ENCODE measurements at places on chromosomes 3 and 15. TPM values are rescaled to one million over a fixed set of nuclear protein-coding genes. Genes with fewer than 3 reads are reported as not detected.

SOX14 gene
- not detected for total RNA-seq

DNA sequence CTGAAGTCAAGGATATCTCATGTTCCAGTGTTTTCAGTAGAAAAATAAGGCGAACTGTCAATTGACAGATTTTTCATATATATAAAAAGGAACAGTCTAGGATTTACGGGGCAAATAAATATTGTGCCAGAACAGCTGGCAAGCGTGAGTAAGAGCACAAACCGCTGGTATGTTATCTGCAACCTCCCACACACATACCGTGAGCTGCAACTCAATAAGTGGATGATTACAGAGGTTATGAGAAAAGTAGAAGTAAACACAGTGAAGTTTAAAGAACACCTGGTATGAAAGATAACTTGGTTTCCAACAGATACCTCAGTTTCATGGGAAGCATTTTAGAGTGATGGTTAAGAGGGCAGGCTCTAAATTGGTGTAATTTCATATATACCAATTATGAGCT lies 733.4 kb downstream of the TUSC7 start:
- no peak for DNase-seq

CELF6 gene
- 4.9 TPM for total RNA-seq

GRCh38 chr3:18382760-18383369 lies 42.3 kb downstream of the SATB1 start:
- DNase-seq, result no peak

EXOG gene
- total RNA-seq, result 10.0 TPM

DNA sequence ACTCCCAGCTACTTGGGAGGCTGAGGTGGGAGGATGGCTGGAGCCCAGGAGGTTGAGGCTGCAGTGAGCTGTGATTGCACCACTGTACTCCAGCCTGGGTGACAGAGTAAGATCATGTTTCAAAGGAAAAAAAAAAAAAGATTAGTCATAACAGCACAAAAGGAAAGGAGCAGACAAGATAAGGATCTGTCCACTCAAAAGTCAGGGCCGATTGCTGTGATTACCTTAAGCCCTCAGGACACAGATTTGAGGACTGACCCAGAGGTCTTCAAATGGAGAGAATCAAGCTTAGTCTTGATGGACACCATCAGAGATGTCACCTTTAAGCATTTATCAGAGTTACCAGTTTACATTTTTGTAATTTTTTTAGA lies 23.9 kb upstream of the HEG1 start:
- DNase-seq, result no peak

DNA sequence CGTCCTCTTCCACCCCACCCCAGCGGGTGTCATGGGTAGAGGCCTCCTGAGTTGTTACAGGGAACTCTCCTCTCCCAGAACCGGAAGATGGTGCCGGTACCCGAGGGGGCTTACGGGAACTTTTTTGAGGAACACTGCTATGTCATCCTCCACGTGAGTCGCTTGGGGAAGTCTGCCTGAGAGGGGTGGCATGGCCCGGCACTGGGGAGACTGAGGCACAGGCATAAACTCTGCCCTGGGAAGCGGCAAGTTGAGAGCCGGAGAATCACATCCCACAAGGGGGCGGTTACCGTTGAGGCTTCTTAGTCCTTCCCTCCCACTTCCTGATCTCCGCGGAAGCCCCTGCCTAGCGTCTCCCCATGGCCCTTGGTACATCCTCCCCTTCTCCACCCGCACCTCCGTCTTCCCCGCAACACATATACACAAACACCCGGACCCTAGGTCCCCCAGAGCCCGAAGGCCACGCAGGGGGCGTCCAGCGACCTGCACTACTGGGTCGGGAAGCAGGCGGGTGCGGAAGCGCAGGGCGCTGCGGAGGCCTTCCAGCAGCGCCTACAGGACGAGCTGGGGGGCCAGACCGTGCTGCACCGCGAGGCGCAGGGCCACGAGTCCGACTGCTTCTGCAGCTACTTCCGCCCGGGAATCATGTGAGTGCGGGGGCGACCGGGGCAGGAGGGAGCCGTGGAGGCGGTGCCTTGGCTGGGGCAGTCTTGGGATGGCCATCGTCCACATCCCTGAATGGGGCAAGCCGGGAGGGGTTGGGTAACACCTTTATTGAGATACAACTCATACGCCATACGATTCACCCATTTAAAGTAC lies 3.4 kb downstream of the VILL start:
- DNase-seq, result peak; percentile 74

LMLN gene
- total RNA-seq, result 5.5 TPM

EPHB3 gene
- total RNA-seq, result 0.79 TPM

- DNase-seq, result no peak
These were observed 125.9 kb upstream of the DLG1 start for GRCh38 chr3:197424266-197424665.

DNA sequence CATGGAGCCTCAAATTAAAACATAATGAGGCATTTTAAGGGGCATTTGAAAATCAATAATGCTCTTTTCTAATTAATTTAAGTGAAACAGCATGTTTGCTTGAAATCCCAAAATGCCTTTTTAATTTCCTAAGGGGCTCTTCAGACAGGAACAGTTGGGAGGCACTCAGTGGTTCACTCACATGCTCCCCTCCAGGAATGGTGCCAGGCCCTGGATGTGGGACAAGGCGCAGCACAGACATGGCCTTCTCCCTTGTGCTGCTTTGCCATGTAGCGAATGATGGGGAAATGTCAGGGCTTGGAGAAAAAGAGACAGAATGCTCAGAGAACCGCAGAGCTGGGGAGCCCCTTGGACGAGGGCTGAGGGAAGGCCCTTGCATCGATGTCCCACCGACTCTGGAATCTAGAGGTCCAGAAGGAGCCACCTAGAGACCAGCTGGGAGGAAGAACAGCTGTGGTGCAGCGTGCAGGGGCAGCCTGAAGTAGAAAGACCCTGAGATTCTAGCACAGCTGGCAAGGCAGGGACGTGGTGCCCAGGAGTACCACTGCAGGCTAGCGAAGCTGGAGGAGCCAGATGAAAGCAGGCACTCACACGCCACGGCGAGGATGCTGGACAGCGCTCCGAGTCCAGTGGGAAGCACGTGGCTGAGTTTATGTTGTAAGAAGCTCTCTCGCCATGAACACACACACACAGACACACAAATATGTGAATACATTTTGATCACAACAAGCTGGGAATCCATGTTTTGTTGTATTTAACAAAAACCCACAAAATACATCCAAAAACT lies 27.0 kb downstream of the NSMCE3 start:
- no peak for DNase-seq

ULK4 gene
- 15.8 TPM for total RNA-seq

MAGI1 gene
- total RNA-seq, result 38.3 TPM

- DNase-seq, result no peak
These were observed 15.2 kb downstream of the TRPM1 start for GRCh38 chr15:31086344-31086743.

TRIM69 gene
- total RNA-seq, result 31.1 TPM

DNA sequence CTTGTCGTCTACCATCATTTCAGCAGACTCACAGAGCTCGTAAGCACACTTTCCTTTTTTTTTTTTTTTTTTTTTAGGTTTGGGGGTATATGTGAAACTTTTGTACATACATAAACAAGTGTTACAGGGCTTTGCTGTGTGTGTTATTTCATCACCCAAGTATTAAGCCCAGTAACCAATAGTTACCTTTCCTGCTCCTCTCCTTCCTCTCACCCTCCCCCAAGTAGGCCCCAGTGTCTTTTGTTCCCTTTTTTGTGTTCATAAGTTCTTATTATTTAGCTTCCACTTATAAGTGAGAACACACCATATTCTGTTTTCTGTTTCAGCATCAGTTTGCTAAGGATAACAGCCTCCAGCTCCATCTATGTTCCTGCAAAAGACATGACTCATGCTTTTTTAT lies 746.8 kb downstream of the GRM7 start:
- no peak for DNase-seq

GRCh38 chr3:153158961-153159735 lies 2.9 kb upstream of the RAP2B start:
- no peak for DNase-seq

GRCh38 chr3:104610730-104611652 lies 755.7 kb upstream of the ALCAM start:
- no peak for DNase-seq

DNA sequence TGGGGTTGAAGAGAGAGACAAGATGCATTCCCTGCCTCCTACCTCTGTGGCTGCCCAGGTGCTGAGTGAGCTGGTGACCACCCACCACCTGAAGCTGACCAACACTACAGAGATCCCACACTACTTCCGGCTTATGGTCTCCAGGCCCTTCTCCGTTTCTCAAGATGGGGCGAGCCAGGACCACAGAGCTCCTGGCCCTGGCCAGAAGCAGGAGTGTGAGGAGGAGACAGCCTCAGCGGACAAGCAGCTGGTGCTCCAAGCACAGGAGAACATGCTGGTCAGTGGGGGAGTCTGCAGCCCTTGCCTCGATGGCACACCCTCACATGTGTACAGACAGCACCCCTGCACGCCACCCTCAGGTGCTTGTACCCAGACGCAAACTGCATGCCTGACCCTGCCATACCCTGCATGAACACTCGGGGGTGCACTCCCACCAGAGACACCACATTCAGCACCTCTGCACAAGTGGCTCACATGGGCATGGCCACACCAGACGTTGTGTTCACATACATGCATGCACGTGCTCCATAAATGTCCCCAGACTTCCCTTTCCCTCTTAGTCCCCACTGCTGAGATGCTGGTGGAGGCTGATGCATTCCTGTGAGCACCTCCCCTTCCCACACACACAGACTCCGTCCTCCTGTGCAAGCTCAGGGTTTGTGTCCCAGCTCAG lies 19.0 kb downstream of the ACAA1 start:
- DNase-seq, result peak; percentile 52

GRCh38 chr15:39898317-39898716 lies 21.7 kb downstream of the GPR176 start:
- DNase-seq, result no peak

MKRN2OS gene
- not detected for total RNA-seq

- no peak for DNase-seq
These were observed 36.5 kb downstream of the ANAPC13 start for GRCh38 chr3:134449277-134449676.

DNA sequence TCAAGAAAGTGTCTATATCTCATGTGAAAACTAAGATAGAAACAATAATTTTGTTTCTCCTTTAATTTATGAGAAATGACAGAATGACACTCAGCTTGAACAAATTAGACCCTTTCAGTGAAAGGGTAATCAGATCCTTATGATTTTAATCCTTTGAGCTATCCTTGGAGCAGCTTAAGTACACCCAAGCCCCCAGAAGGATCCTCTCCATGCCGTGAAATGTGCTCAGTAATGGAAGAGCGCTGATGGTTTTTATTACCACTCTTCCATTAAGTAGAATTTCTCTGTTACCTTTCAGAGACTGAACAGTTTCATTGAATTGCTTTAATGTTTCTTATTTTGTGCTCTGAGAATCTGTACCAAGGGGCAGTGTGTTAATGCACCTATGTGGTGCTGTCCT lies 54.3 kb downstream of the HMG20A start:
- DNase-seq, result no peak

- DNase-seq, result no peak
These were observed 34.0 kb downstream of the BHLHE40 start for GRCh38 chr3:5013021-5013906.
